ENCODE measurements at places on chromosomes 3 and 15. TPM values are rescaled to one million over a fixed set of nuclear protein-coding genes. Genes with fewer than 3 reads are reported as not detected.

The ADIPOQ gene
- not detected for total RNA-seq

The MUC4 gene
- total RNA-seq, result not detected

The ZBTB38 gene
- 85.2 TPM for total RNA-seq

The ARHGAP11A gene
- total RNA-seq, result 82.3 TPM

The DNAJC13 gene
- 71.7 TPM for total RNA-seq

The ULK3 gene
- 36.0 TPM for total RNA-seq

The KBTBD13 gene
- total RNA-seq, result not detected

The PTPN23 gene
- total RNA-seq, result 63.5 TPM

The PPARG gene
- total RNA-seq, result 1.5 TPM

DNA sequence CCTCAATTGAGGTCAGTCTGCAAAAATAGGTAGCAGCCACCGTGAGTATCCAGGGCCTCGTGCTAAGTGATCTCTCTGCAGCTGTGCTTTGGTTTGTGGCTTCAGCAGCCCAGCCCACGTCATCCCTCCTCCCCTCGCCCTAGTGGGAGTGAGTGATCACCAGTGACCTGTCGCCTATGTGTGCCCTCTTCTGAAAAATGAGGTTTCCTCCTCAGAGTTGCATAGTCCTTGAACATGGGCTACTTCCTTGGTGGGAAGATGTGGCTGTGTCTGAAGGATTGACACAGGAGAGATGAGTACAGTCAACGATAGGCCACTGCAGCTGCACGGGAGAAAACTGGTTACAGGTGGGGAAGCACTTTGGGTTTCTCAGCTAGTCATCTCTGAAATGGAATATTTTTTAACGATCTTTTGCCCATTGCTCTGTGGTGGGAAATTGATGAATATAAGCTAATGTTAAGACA, 144.8 kb upstream of the BHLHE40 start:
- no peaks in the 10 kb centered on the region for H3K27me3 ChIP-seq
- no peak for DNase-seq
- H3K27ac ChIP-seq, result no peak overlapping the region
- peaks cover 18% of the 10 kb centered on the region for H3K4me1 ChIP-seq
- no peaks in the 10 kb centered on the region for H3K36me3 ChIP-seq

DNA sequence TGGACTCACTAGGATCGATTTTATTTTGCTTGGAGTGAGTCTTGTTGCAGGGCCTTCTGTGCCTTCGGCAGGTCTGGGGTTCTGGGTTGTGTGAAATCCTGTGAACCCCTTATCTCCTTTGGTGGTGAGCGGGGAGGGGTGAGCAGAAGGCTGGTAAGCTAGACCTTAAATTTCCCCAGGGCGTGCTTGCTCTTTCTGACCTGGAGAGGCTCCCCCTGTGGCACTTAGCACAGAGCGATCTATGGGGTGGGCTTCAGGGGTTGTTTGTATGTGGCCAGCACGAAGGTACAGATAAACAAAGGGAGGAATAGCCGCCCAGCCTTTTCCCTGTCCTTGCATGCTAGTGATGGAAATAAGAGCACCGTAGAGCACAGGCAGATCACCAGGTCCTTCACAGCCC, 11.8 kb downstream of the CACNA2D3 start:
- H3K36me3 ChIP-seq, result no peaks in the 10 kb centered on the region
- H3K4me1 ChIP-seq, result no peaks in the 10 kb centered on the region
- no peak for DNase-seq
- H3K27me3 ChIP-seq, result no peaks in the 10 kb centered on the region
- H3K4me3 ChIP-seq, result no peak overlapping the region

- H3K27me3 ChIP-seq, result no peaks in the 10 kb centered on the region
- H3K4me3 ChIP-seq, result no peak overlapping the region
- no peak overlapping the region for H3K27ac ChIP-seq
- H3K36me3 ChIP-seq, result no peaks in the 10 kb centered on the region
Observed at GRCh38 chr3:122403489-122403888, 12.4 kb downstream of the WDR5B start.

- no peak overlapping the region for H3K27ac ChIP-seq
- H3K4me1 ChIP-seq, result no peaks in the 10 kb centered on the region
- H3K4me3 ChIP-seq, result no peak overlapping the region
- no peaks in the 10 kb centered on the region for H3K36me3 ChIP-seq
- no peak for DNase-seq
- no peaks in the 10 kb centered on the region for H3K27me3 ChIP-seq
Observed at GRCh38 chr3:110710603-110711002, 361.0 kb upstream of the NECTIN3 start.

- H3K27me3 ChIP-seq, result peaks cover 5% of the 10 kb centered on the region
- H3K36me3 ChIP-seq, result no peaks in the 10 kb centered on the region
- DNase-seq, result no peak
Observed at GRCh38 chr3:187878772-187879518, 133.7 kb upstream of the BCL6 start.

GRCh38 chr3:98778852-98779413, 15.8 kb downstream of the ST3GAL6 start:
- H3K27ac ChIP-seq, result peak overlapping the region; percentile 98
- no peak overlapping the region for H3K4me3 ChIP-seq
- H3K27me3 ChIP-seq, result no peaks in the 10 kb centered on the region
- peaks cover 1% of the 10 kb centered on the region for H3K36me3 ChIP-seq

- H3K4me1 ChIP-seq, result no peaks in the 10 kb centered on the region
- no peak overlapping the region for H3K27ac ChIP-seq
- no peaks in the 10 kb centered on the region for H3K27me3 ChIP-seq
- no peak overlapping the region for H3K4me3 ChIP-seq
Observed at GRCh38 chr3:13025778-13026518, 47.3 kb downstream of the IQSEC1 start.

DNA sequence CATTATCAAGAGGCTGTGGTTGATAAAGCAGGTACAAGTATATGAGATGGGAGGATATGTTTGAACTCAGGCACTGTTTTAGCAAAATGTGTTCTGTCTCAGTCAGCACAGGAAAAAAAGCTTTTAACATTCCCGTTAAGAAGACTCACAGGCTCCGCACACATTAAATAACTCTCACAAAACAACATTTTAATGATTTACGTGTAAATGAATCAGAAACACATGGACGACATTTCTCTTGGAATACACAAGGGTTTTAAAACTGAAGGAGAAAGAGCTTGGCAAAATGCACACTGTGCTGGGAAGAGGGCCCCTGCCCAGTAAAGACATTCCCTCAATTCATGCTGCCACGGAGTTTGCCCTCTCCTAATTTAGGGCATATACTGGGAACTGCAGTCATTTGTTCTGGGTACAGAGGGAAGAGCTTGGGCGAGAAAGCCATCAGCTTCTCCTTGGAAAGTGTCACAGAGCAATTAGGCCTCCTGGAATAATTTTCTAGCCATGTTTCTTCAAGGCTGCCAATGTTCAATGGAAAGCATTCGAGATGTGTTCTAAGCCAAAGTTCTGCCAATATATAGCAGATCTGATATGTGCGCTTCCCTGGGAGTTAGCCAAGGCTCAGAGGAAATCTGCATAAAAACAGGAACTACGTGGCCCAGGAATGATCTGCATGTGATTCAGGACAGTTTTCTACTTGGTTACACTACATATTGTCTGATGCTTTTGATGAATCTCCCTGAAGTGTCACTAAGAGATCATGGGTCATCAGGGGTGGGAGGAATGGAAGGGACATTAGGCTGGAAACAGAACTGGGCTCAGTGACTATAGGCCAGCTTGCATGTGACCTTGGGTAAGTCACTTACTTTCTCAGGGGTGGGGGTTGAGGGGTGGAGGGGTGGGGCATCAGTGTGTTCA, 2.2 kb upstream of the MASP1 start:
- H3K27ac ChIP-seq, result no peak overlapping the region
- H3K27me3 ChIP-seq, result peaks cover 3% of the 10 kb centered on the region
- no peak overlapping the region for H3K4me3 ChIP-seq

- no peak for DNase-seq
- H3K4me3 ChIP-seq, result no peak overlapping the region
- H3K27me3 ChIP-seq, result no peaks in the 10 kb centered on the region
- peaks cover 18% of the 10 kb centered on the region for H3K4me1 ChIP-seq
- no peak overlapping the region for H3K27ac ChIP-seq
Observed at GRCh38 chr3:188939814-188940572, 231.8 kb upstream of the TPRG1 start.

- no peak overlapping the region for H3K27ac ChIP-seq
- DNase-seq, result no peak
- no peaks in the 10 kb centered on the region for H3K4me1 ChIP-seq
- no peaks in the 10 kb centered on the region for H3K36me3 ChIP-seq
- H3K27me3 ChIP-seq, result peaks cover 4% of the 10 kb centered on the region
Observed at GRCh38 chr15:59595434-59595915, 16.1 kb upstream of the GCNT3 start.

GRCh38 chr15:73969151-73969759, 22.8 kb downstream of the STOML1 start:
- no peak for DNase-seq
- peak overlapping the region; percentile 41 for H3K27ac ChIP-seq
- no peaks in the 10 kb centered on the region for H3K36me3 ChIP-seq
- peaks cover 15% of the 10 kb centered on the region for H3K4me1 ChIP-seq
- H3K4me3 ChIP-seq, result no peak overlapping the region

- H3K4me1 ChIP-seq, result peaks cover 33% of the 10 kb centered on the region
- DNase-seq, result no peak
- peak overlapping the region; percentile 100 for H3K27ac ChIP-seq
- H3K4me3 ChIP-seq, result peak overlapping the region; percentile 99
Observed at GRCh38 chr3:150411976-150412375, 3.9 kb downstream of the TSC22D2 start.

DNA sequence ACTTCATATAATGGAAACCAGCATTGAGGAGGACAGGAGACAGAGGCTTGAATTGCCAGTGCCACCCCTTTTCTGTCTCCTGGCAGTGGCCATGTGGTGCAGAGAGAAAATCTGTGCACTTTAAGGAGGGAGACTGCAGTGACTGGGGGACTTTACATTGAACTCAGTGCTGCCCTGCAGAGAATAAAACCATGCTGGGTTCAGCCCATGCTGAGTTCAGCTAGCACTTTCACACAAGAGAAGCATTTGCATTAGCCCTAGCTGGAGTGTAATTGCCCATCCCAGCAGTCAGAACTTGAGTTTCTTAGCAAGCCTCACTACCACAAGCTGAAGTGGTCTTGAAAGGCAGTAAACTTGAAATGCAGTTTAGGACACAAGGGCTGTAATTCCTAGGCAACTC, 677.5 kb downstream of the ZPLD1 start:
- no peaks in the 10 kb centered on the region for H3K36me3 ChIP-seq
- H3K27me3 ChIP-seq, result no peaks in the 10 kb centered on the region
- H3K4me1 ChIP-seq, result no peaks in the 10 kb centered on the region
- no peak overlapping the region for H3K4me3 ChIP-seq
- DNase-seq, result no peak
- no peak overlapping the region for H3K27ac ChIP-seq

- H3K4me1 ChIP-seq, result no peaks in the 10 kb centered on the region
- no peak overlapping the region for H3K27ac ChIP-seq
- H3K27me3 ChIP-seq, result no peaks in the 10 kb centered on the region
- H3K36me3 ChIP-seq, result peaks cover 15% of the 10 kb centered on the region
- no peak overlapping the region for H3K4me3 ChIP-seq
- DNase-seq, result peak; percentile 36
Observed at GRCh38 chr15:77040673-77041072, 30.2 kb downstream of the TSPAN3 start.

DNA sequence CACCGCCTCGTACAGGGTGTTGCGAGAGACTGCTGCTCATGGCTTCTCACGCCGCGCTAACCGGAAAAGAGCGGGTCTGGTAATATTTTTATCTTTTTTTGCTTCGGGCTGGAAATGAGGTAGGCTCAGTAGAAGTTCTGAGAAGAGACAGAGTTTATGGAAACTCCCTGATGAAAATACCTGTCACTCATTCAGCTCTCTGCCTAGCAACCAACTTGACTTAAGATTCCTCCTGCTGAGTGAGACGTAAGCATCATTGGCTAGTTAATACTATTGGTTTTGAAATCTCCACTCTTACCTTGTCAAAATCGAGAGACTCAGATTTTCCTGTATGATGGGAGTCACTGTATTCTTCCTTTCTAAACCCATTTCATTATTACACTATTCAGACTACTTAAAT, 181.7 kb downstream of the PTPRG start:
- DNase-seq, result no peak
- no peaks in the 10 kb centered on the region for H3K36me3 ChIP-seq
- H3K4me3 ChIP-seq, result no peak overlapping the region
- no peak overlapping the region for H3K27ac ChIP-seq
- H3K4me1 ChIP-seq, result no peaks in the 10 kb centered on the region

- no peak for DNase-seq
- no peaks in the 10 kb centered on the region for H3K36me3 ChIP-seq
- H3K27me3 ChIP-seq, result no peaks in the 10 kb centered on the region
- H3K4me3 ChIP-seq, result no peak overlapping the region
Observed at GRCh38 chr3:16765661-16766060, 119.1 kb upstream of the PLCL2 start.

GRCh38 chr3:49614936-49615335, 59.2 kb upstream of the APEH start:
- no peak overlapping the region for H3K27ac ChIP-seq
- DNase-seq, result no peak
- no peaks in the 10 kb centered on the region for H3K36me3 ChIP-seq
- H3K4me1 ChIP-seq, result no peaks in the 10 kb centered on the region
- H3K4me3 ChIP-seq, result no peak overlapping the region

DNA sequence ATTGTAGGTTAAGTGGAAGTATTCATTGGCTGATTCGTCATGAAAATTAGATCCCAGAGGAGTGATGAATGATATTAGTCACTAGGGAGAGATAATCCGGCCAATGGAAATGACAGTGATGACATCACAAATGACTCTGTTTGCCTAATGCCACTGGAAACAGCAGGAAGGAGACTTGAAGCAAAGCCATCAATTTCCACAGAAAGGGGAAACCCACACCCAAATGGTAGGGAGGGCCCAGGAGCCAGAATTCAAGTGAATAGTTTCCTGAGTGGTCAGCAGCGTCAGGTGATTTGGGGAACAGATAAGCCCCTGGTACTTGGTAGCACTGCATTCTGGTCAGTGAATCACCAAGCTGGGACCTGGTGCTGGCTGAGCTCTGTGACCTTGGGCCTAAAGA, 3.3 kb upstream of the ADAMTS9 start:
- peak; percentile 49 for DNase-seq
- no peaks in the 10 kb centered on the region for H3K36me3 ChIP-seq
- no peaks in the 10 kb centered on the region for H3K27me3 ChIP-seq
- H3K4me3 ChIP-seq, result no peak overlapping the region

- no peaks in the 10 kb centered on the region for H3K4me1 ChIP-seq
- peaks cover 13% of the 10 kb centered on the region for H3K27me3 ChIP-seq
- H3K36me3 ChIP-seq, result no peaks in the 10 kb centered on the region
- H3K4me3 ChIP-seq, result no peak overlapping the region
- DNase-seq, result no peak
Observed at GRCh38 chr3:32847528-32847927, 29.7 kb downstream of the TRIM71 start.

- no peak overlapping the region for H3K4me3 ChIP-seq
- H3K27ac ChIP-seq, result peak overlapping the region; percentile 91
- peak; percentile 79 for DNase-seq
- H3K4me1 ChIP-seq, result peaks cover 35% of the 10 kb centered on the region
- peaks cover 2% of the 10 kb centered on the region for H3K36me3 ChIP-seq
- H3K27me3 ChIP-seq, result no peaks in the 10 kb centered on the region
Observed at GRCh38 chr3:194640829-194641228, 7.6 kb upstream of the TMEM44 start.

DNA sequence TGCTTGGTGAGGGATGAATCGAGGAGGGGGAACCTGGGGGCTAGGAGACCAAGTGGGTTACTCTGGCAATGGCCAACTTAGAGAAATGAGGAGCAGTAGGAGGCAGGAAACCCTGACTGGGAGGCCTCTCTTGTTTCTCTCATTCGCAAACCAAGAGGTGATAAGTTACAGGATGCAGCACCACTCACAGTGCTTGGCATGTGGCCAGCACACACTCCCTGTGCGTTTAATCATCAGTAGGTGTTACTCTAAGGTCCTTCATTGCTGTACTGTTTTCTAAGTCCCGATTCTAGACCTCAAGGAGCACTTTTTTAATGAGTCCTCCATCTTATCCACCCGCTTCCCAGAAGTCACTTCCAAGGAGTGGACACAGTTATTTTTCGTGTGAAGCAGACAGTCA, 314.1 kb upstream of the TRIM42 start:
- DNase-seq, result peak; percentile 4
- no peaks in the 10 kb centered on the region for H3K4me1 ChIP-seq
- no peaks in the 10 kb centered on the region for H3K36me3 ChIP-seq
- no peak overlapping the region for H3K27ac ChIP-seq
- H3K4me3 ChIP-seq, result no peak overlapping the region
- no peaks in the 10 kb centered on the region for H3K27me3 ChIP-seq
